ENCODE measurements at places on chromosomes 4 and X. TPM values are rescaled to one million over a fixed set of nuclear protein-coding genes. Genes with fewer than 3 reads are reported as not detected.

GRCh38 chr4:176588436-176588835, 204.3 kb downstream of the VEGFC start:
- no peak for DNase-seq

- no peak for DNase-seq
Observed at GRCh38 chrX:6225911-6226595, 2.6 kb downstream of the NLGN4X start.

- peak; percentile 37 for DNase-seq
Observed at GRCh38 chr4:101348367-101348827, 1.1 kb upstream of the PPP3CA start.

DNA sequence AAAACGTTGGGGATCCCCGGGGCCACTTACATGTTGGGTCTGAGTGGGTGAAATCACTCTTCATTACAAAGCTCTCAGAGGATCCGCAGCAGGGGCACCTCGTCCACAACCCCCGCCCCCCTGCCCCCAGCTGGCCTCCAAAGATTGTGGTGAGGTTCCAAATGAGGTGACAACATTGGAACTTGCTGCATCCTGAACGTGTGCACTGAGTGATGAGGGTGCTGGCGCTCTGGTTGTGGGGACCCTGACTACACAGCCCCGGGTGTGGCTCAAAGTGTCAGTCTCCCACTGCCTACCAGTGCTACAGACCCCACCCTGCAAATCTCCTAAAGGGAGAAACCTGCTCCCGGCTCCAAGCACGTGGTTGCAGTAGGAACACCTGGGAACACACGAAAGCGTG, 111.9 kb downstream of the PHKA2 start:
- DNase-seq, result no peak

- peak; percentile 4 for DNase-seq
Observed at GRCh38 chr4:135319685-135320084, 1118.1 kb upstream of the PABPC4L start.

DNA sequence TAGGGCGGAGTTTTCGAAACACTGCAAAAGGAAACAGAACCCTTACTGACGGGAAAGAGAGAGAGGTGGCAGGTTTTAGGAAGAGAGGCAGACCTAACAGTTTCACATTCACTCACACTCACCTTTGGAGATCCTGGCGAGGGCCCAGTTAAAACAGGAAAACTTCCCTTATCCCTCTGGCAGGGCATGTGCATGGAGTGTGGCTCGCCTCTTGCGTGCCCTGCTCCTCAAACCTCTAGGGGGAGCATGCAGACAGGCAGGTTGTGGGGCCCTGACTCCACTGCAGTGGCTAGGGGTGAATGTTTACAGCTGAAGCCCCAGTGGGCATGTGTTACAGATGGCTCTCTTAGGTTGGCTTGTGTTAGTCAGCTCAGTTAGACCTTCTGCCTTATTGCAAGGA, 451.5 kb downstream of the UBE2NL start:
- DNase-seq, result peak; percentile 50

- no peak for DNase-seq
Observed at GRCh38 chr4:2598511-2599303, 62.3 kb downstream of the FAM193A start.

DNA sequence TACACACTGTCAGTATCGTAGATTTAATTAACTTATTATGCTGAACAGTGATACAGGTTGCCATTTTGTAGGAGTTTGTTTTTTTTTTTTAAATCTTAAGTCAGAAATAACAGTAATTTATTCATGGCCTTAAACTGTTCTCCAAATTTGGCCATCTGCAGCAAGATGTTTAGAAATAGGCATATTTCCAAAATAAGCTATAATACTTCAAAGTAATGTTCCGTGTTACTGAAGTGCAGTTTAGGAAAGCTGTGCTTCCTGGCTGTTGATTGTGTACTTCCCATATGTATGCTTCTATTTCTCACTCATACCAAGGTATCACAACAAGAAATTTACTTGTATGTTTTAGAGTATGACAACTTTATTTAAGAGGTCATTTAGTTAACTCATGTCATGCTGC, 28.9 kb downstream of the CPEB2 start:
- DNase-seq, result no peak

The PABPC5 gene
- 2.1 TPM for total RNA-seq

GRCh38 chr4:136355970-136356369, 1176.3 kb downstream of the PCDH18 start:
- no peak for DNase-seq

The SMIM31 gene
- total RNA-seq, result not detected

The PHEX gene
- 0.84 TPM for total RNA-seq

The UXT gene
- 401 TPM for total RNA-seq

DNA sequence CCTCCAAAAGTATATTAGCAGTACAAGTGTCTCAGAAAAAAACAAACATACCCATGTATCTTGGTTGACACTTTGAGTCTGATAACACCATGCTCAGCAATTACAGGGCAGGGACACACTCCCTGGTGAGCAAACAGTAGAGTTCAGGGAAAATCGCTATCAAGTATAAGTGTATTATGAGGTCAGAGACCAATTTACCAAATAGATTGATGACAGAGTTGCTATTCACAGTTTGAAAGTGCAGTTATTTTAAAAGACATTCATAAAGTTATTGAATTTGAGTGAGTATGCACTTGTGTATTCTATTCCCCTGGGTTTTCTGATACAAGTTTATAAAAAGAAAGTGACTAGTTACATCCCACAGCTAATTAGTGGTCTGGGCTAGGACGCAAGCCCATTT, 10.2 kb upstream of the LONRF3 start:
- no peak for DNase-seq

The KCTD8 gene
- total RNA-seq, result not detected

DNA sequence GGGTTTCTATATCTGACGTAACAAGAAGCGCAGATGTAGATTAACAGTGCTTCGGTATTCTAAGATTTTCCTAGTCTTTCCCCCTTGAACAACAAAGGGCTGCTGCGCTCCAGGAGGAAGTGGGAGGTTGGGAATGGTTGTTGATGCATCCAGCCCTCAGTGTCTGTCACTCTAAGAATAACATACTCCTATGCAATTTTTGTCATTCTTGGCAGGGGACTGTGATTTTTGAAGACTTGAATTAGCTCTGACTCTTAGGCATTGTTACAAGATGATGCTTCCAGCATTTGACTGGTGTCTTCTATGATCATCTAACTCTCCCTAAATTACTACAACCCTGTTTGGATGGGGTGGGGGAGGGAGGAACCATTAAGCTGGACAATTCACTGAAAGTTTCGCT, 394.2 kb downstream of the ARHGAP24 start:
- DNase-seq, result no peak

DNA sequence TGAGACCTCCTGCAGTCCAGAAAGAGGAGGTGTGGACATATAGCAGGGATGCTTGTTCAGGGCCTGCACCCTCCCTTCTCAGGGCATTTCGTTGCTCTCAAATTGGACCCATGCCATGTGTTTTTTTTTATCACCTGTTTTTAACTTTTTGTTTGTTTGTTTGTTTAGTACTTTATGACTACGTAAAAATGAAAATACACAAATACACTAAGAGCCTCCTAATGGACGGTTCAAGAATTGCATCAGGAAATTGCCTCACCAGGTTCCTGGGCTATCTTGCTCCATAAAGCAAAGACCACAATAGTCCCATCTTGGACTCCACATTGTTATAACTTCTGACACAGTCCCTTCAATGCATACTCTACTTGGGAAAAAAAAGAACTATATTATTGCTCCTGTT, 1685.9 kb upstream of the TENM3 start:
- DNase-seq, result no peak

- no peak for DNase-seq
Observed at GRCh38 chr4:3344104-3344503, 51.3 kb downstream of the RGS12 start.

DNA sequence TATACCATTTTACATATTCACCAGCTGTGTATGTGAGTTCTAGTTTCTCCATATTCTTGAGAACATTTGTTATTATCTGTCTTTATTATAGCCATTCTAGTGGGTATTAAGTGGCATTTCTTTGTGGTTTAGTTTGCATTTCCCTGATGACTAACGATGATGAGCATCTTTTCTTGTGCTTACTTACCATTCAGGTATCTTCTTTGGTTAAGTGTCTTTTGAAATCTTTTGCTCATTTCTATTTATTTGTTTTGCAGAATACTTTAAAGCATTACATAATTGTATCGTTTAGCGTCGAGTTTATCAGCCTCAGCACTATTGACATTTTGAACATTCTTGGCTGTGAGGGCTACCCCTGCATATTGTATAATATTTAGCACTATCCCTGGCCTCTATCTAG, 85.4 kb downstream of the FRMPD4 start:
- DNase-seq, result peak; percentile 61

The TRPC5OS gene
- not detected for total RNA-seq

DNA sequence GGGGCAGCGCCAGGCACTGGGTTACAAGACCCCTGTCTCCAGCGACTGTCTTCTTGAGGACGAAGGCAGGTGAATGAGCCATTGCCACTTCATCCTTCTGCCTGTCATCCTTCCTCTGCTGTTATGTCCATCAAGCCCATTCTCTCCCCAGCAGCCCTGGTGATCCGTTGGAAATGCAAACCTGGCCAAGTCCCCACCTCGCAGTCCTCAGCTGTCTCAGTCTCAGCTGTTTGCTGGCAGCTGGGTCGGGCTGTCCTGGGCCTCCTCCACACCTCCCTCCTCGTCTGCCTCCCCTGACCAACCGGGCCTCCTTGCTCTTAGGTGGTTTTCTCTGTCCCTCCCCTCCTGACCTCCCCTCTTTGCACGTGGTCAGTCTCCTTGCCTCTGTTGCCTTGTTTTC, 38.0 kb downstream of the PTTG2 start:
- no peak for DNase-seq

The CCNA2 gene
- 194 TPM for total RNA-seq

- no peak for DNase-seq
Observed at GRCh38 chr4:56655627-56656345, 25.3 kb downstream of the HOPX start.

The GUCY1B1 gene
- total RNA-seq, result 2.0 TPM

- peak; percentile 14 for DNase-seq
Observed at GRCh38 chr4:8117278-8117682, 41.3 kb downstream of the ABLIM2 start.

GRCh38 chrX:46628460-46629371, 55.2 kb downstream of the CHST7 start:
- peak; percentile 63 for DNase-seq

DNA sequence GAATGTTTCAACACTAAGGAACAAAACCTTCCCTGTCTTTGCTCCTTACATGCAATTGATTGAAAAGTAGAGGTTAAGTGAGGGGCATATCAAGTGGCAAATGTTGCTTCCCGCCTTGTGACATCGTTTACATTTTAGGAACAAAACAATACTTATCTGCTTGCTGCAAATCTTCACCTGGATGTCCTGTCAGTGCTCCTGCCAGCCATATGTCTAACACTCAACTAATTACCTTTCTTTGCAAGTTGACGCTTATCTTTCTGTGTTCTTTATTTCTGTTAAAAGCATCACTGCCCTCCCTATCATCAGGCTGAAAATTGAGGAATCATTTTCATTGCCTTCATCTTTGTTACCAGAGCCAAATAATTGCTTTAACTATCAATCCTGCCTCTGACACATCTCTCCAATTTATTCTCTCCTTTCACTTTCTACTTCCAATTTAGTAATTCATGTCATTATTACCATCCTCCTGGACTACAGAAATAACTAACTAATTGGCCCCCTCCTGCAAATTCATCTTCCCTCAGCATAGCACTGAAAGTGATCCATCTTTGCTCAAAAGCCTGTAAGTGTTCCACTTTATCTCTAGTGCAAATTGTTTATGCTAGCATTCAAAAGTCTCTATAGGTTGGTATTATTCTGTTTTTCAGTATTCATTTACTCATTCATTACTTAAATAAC, 298.7 kb upstream of the ATOH1 start:
- no peak for DNase-seq
